ENCODE measurements at places on chromosomes 2 and 18.

DNA sequence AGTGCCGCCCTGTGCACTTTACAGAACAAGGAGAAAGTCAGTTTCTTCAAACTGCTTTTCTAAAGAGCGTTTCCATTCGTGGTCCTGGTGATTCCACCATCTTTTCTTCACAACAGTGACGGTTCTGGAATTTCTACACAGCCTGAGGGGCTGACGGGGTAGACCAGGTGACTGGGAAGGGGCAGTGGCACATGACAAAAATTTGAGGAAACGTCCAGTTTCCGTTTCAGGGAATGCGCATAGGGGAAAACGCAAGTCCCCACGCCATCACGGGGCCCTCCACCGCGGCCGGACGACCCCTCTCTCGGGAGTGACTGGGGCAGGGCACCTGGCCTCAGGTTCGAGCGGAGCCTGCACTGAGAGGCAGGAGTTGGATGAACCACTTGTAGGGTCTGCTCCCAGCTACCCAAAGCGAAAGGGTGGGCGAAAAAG lies 980 bp upstream of the SPTBN1 start:
- peak; percentile 32 for DNase-seq

DNA sequence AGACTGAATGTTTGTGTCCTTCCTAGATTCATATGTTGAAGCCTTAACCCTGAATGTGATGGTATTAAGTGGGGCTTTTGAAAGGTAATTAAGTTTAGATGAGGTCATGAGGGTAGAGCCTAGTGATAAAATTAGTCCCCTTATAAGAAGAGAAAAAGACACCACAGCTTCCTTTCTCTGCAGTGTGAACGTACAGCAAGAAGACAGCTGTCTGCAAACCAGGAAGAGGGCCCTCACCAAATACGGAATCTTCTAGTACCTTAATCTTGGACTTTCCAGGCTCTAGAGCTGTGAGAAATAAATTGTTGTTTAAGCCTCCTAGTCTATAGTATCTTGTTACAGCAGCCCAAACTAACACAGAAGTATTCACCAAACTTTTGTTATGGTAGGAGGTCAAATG lies 57.1 kb upstream of the CYTIP start:
- no peak for DNase-seq

GRCh38 chr2:224039080-224039769 lies at the start of gene SERPINE2:
Gene SERPINE2, minus strand, starts transcription at chr2:224039286. Its CDS starts 37,386 bp downstream, at chr2:224001900.
- DNase-seq, result peak; percentile 60

GRCh38 chr2:102438111-102438510 lies 15.2 kb downstream of the IL18RAP start:
- DNase-seq, result no peak

GRCh38 chr2:147197754-147198483 lies 646.9 kb upstream of the ACVR2A start:
- DNase-seq, result no peak

DNA sequence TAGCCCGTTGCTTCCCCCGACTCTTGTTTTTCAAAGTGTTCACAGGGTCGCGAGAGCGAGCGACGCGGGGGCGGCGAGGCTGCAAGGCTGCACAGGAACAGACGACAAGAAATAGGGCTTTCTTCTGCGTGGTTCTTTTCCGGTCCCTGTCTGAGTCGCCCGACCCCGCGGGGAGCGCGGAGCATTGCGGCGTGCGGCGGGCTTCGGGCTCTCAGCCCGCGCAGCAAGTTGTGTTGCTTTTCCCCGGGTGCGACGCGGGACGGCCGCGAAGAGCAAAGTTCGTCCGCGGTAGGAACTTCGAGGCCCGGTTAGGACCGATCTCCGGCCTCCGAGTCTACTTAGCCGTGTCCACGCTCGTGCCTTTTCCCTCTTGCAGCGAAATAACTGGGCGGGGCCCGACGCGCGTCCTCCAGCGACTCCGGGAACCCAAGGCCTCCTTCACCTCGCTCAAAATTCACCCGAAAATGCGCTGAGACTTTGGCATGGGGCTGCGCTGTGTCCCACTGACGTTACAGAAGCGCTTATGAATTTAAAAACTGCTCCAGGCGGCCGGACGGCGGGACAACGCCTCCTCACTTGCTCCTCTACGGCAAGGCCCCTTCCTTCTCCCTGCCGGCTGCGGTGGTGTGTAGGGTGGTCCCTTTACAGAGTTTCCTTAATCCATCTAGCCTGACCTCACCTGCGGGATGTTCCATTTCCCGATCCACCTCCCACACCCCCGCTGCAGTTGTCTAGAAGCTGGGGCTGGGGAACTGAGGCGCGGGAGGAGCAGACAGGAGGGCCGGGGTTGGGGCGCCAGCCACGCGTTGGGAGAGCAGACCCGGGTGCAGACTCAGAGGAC lies 1.5 kb upstream of the BCL2L11 start:
- no peak for DNase-seq
